ENCODE measurements at places on chromosomes 11 and 22. TPM values are rescaled to one million over a fixed set of nuclear protein-coding genes. Genes with fewer than 3 reads are reported as not detected.

The OR8A1 gene
- total RNA-seq = under 0.01 TPM

The CCDC87 gene
- 0.49 TPM for total RNA-seq

The CHRM4 gene
- 0.16 TPM for total RNA-seq

The MYRF gene
- 0.32 TPM for total RNA-seq

The TREH gene
- not detected for total RNA-seq

The C1QTNF5 gene
- total RNA-seq = 28.6 TPM

The PPP2R5B gene
- total RNA-seq = 14.6 TPM

The OR10AG1 gene
- not detected for total RNA-seq

The GGT1 gene
- 1.1 TPM for total RNA-seq

The TRIM6 gene
- total RNA-seq = 8.3 TPM

The CDC42EP2 gene
- total RNA-seq = 79.5 TPM

The SCGB1A1 gene
- not detected for total RNA-seq

The MMP12 gene
- 0.97 TPM for total RNA-seq

The TTC28 gene
- total RNA-seq = 93.6 TPM

The RPS25 gene
- total RNA-seq = 436 TPM

The FOLR1 gene
- 0.24 TPM for total RNA-seq

The ABCG4 gene
- 0.12 TPM for total RNA-seq

The PLAAT3 gene
- 0.81 TPM for total RNA-seq

The RNF26 gene
- 4.1 TPM for total RNA-seq

The OR52A1 gene
- not detected for total RNA-seq

The APOA4 gene
- not detected for total RNA-seq

The SCN3B gene
- 0.16 TPM for total RNA-seq

The SEPTIN3 gene
- total RNA-seq = 5.1 TPM

The ACER3 gene
- total RNA-seq = 50.8 TPM

The A4GALT gene
- total RNA-seq = 7.5 TPM

The RIN1 gene
- 32.9 TPM for total RNA-seq

The TPP1 gene
- total RNA-seq = 101 TPM

The HBE1 gene
- total RNA-seq = not detected

The GPHA2 gene
- not detected for total RNA-seq

The OR2D2 gene
- 0.61 TPM for total RNA-seq

The CCDC81 gene
- total RNA-seq = 0.73 TPM

The OR8J1 gene
- total RNA-seq = not detected

The NRXN2 gene
- 107 TPM for total RNA-seq

The RASSF7 gene
- 7.7 TPM for total RNA-seq

The OR2AG2 gene
- total RNA-seq = 0.12 TPM

The SOX6 gene
- total RNA-seq = 1.2 TPM

The FAM181B gene
- 0.16 TPM for total RNA-seq

The APOA5 gene
- total RNA-seq = 0.12 TPM

The SLC22A25 gene
- not detected for total RNA-seq

The DKK3 gene
- total RNA-seq = 551 TPM

The EXPH5 gene
- total RNA-seq = 3.4 TPM

The GPR83 gene
- not detected for total RNA-seq

The P2RX3 gene
- not detected for total RNA-seq

The CDCA5 gene
- total RNA-seq = 1.5 TPM

The FOLR2 gene
- not detected for total RNA-seq

The VSIG2 gene
- not detected for total RNA-seq

The MACROD1 gene
- 16.1 TPM for total RNA-seq
